ENCODE measurements at places on chromosomes 16 and 17.

DNA sequence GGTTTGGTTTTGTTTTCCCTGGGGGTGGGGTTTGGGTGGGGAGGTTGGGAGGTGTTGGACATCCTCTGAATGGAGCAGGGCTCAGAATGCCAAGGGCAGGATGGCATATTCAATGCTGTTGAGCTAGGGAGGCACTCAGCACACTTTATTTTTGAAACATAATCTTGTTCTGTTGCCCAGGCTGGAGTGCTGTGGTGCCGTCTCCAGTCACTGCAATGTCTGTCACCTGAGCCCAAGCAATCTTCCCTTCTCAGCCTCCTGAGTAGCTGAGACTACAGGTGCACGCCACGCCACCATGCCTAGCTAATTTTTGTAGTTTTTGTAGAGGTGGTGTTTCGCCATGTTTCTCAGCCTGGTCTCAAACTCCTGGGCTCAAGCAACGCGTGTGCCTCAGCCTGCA, 186.1 kb downstream of the RPTOR start:
- no peak for DNase-seq

GRCh38 chr17:51425773-51426172, 165.4 kb downstream of the UTP18 start:
- no peak for DNase-seq

DNA sequence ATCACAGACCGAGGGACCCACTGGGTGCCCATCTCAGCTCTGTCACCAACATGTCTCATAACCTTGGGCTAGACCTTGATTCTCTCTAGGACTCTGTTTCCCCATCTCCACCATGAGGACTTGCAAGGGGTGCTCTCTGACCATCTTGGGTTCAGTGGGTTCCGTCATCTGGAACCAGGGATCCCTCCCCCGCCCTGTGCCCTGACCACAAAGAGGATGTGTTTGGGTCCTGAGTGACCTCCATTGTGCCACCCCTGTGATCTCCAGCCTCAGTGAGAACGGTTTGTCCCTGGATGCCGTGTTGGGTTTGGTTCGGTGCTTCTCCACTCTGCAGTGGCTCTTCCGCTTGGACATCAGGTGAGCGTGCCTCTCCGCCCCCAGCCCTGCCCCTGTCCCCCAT, 49.1 kb upstream of the CPNE2 start:
- DNase-seq, result no peak

DNA sequence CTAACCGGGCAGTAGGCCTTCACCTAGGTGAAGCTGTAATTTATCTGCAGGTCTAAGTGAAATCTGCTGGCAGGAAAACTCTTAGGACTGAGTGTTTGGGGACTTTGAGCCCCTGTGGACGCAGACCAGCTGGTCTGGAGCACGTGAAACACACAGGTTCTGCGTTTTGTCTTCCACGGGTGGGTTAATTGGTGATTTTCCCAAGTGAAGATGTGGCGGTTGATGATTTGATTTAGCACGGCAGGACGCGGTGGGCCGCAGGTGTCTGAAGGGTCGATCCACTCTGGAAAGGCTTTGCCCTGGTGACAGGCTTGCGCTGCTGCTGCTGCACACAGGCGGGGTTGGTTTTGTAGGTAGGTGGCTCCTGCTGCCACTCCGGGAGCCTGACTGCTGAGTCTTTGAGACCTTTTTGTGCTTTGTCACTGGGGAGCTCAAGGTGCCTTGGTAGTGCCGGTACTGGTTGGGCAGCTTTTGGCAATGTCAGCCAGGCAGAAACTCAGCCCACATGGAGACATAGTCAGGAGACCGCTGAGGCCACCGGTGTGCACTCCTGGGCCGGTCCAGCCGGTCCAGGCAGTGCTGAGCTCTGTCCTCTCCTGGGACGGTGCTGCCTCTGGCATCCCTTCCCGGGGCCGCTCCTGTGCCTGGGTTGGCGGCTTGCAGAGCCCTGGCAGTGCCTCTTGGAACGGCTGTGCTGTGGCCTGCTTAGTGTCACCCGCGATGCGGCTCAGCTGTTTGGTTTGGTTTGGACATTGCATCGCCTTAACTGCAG, 2.3 kb downstream of the BAIAP2 start:
- DNase-seq, result no peak

GRCh38 chr16:51388516-51388951, 237.5 kb upstream of the SALL1 start:
- no peak for DNase-seq

DNA sequence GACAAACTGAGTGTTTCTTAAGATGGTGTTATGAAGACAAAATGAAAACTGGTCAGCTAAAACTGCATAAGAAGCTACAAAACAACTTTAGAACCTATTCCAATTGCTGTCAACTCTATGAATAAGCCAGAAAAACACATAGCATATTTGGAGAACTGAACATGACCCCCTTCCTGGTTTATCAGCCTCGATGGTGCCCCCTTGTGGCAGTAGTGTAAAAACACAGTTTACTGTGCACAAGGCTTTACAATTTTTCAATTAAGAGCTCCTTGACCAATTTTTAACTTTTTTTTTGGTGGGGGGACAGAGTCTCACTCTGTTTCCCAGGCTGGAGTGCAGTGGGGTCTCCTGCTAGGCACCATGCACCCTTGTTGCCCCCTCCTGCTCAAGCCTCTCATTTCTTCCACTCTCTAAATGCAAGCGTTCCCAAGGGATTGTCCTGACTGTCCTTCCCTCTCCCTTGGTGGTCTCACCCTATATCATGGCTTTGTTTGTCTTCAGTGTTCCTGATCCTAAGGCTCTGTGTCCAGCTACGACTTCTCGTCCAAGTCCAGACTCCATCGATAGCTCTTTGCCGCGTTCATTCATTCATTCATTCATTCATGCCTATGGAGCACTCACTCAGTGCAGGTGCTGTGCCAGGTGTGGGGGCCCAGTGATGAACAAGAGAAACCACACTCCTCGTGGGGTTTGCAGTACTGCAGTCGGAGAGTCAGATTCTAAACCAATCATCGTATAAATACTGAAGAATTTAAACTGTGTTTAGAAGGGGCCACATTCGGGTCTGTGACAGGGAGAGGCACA, 7.5 kb downstream of the EIF1 start:
- DNase-seq, result peak; percentile 93

- DNase-seq, result no peak
These were observed 135.1 kb downstream of the PRKCA start for GRCh38 chr17:66437476-66438026.

GRCh38 chr16:55136356-55137150, 187.4 kb upstream of the IRX6 start:
- DNase-seq, result no peak

DNA sequence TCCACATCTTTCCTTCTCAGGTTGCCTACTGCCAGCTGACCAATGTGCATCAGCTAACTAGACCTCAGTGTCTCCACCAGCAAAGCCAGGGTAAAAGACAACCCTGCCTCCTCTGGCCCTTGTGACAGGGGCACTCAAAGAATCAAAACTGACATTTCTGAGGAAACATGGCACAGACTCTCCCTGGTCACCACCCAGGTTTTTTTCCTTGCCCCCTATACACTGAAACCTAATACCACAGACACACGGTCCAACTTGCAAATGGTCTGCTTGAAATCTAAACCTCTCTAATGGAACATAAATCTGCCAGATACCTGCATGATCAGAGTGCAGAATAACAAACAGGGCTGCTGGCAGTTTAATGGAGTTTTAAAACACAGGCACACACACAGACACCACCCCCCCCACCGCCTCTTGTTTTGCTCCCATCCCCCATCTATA, 19.5 kb upstream of the CORO6 start:
- no peak for DNase-seq

GRCh38 chr17:76968707-76969597, 100.7 kb downstream of the MGAT5B start:
- peak; percentile 97 for DNase-seq

DNA sequence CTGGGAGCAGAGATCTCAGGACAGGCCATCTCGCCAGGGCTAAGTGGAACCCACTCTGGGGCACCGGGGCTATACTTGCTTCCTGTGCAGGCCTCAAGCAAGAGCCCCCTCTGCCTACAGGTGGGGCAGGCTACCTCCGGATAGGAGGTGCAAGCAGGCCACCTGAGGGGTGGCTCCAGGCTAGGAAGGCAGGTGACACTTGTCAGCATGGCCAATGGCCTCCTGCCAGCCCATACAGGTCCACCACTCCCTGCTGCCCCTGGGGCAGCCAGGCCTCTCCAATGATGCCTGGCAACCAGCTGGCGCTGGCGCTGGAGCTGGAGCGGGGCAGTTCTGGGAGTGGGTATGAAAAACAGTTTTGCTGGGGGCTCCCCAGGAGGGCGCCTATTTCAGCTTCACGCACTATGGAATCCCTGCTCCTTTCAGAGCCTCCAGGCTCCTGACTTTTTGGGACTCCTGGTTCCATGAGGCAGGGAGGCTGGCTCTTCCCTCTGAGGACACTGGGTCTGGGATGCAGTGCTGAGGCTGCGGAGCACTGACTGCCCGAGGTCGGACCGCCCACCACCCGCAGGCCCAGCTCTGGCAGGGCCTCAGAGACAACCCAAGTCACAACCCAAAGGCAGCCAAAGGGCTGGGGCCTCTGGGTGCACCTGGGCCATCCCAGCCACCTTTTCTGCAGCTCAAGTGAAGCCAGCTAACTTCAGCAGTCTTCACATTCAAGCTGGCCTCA, 8.4 kb upstream of the SREBF1 start:
- no peak for DNase-seq

GRCh38 chr16:526181-527014, 1.1 kb upstream of the CAPN15 start:
- peak; percentile 70 for DNase-seq

DNA sequence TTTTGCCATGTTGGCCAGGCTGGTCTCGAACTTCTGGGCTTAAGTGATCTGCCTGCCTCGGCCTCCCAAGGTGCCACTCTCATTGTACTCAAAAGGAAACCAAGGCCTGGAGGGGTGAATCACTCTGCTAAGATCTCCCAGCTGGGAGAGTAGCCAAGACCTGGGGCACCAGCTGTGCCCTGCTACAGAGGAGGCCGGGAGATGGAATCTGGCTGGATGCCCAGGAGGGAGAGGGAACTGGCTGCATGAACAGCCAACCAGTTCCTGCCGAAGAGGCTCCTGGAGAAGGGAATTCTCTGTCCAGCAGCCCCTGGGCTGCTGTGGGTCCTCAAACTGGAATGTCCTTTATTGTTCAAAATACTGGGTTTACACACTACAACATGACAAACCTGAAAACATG, 238.7 kb upstream of the CIBAR2 start:
- no peak for DNase-seq

GRCh38 chr16:49276646-49277385, 4.8 kb downstream of the CBLN1 start:
- DNase-seq, result no peak

DNA sequence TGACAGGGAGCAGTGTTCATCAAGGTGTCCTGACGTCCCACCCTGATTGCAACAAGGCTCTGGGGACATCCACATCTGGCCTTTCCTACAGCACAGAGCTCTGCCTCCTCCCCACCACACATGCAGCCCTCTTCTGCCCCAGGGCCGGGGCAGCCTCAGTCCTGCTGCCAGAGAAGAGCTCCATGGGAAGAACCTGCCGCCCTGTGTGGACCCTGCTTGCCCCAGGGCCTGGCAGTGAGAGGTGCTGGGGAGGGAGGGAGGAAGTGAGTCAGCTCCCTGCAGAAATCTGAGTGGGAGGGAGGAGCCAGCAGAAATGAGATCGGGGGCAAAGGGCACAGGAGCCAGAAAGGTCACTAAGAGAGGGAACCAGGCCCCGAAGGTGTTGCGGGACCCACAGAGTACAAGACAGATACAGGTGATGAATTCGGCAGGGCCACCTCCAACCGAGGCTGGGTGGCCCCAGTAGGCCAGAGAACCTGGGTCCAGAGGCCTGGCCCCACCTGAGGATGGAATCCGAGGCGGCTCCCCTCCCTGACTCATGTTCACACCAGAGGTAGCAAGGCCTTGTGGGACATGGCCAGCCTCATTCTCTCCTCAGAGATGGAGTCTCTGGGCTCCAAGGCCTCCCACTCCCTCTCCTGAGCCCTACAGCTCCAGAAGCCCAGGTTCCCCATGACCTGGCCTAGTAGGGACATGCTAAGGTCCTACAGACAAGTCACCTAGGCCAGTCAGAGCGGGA, 24.8 kb downstream of the MYO18A start:
- DNase-seq, result no peak

- DNase-seq, result no peak
These were observed 3.6 kb downstream of the ACADVL start for GRCh38 chr17:7223375-7223774.

- DNase-seq, result no peak
These were observed 1.0 kb downstream of the GABARAP start for GRCh38 chr17:7241090-7241733.

DNA sequence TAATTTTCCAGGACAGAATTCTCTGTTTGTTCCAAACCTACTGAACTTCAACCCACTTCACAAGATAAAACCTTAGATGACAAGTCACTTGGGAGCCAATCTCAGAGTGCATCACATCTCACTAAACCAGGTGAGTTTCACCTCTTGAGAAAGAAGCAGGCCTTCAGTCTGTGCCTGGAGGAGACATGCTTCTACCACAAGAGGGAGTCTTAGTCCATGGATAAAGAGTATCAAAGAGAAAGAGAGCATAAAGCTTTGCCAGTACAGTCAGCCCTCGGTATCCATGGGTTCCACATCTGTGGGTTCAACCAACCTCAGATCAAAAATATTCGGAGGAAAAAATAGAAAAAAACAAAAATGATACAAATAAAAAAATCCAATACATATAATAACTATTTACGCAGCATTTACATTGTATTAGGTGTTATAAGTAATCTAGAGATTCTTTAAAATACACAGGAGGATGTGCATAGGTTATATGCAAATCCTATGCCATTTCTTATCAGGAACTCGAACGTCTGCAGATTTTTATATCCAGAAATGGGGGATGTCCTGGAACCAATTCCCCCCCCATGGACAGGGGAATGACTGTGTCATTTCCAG, 37.7 kb downstream of the DUSP14 start:
- DNase-seq, result peak; percentile 87

DNA sequence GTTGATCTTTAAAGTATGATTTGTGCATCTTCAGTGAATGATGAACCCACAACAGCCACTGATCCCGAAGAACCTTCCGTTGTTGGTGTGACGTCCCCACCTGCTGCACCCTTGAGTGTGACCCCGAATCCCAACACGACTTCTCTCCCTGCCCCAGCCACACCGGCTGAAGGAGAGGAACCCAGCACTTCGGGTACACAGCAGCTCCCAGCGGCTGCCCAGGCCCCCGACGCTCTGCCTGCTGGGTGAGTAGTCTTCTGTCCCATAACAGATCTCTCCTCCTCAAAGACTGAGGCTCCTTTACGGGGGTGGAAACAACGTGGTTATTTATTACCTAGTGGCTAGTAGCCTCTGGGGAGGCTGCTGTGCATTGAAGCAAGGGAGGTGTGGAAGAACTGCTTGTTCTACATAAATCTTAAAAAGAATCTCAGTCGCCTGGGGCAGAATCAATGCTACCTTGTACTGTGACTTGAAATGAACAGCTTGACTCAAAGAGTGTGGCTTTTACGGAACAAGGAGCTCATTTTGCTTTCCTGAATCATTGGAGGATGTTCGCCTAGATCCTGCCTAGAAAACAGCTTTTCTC, 63.0 kb upstream of the CLEC18A start:
- DNase-seq, result peak; percentile 69

GRCh38 chr17:81049973-81050551, 15.1 kb downstream of the BAIAP2 start:
- DNase-seq, result no peak

- no peak for DNase-seq
These were observed 103.3 kb downstream of the SLC39A11 start for GRCh38 chr17:72989074-72989610.

GRCh38 chr17:29384901-29385300, 5.3 kb upstream of the TAOK1 start:
- no peak for DNase-seq

- no peak for DNase-seq
These were observed 244.1 kb downstream of the STX8 start for GRCh38 chr17:9331279-9332131.

- DNase-seq, result no peak
These were observed 196.9 kb downstream of the SPECC1 start for GRCh38 chr17:20206068-20206467.
